ENCODE measurements at places on chromosomes 6 and 20. TPM values are rescaled to one million over a fixed set of nuclear protein-coding genes. Genes with fewer than 3 reads are reported as not detected.

DNA sequence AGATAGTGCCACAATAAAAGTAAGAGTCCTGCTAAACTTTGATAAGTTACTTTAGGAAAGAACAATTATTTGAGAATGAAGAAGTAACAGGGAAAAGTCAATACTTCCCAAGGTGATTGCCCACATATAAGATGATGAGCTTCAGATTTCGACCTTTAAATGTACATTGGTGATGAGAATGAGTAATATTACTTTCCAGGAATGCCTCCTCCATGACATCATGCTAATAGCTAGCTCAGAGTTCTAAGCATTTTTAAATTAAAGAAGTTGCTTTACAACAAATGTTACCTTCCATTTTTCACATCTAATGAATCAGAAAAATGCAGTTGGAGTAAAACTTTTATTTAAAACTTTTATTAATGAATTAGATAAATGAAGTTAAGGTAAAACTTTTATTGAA lies 22.5 kb upstream of the OPN5 start:
- no peak overlapping the region for H3K4me3 ChIP-seq
- H3K27me3 ChIP-seq = no peaks in the 10 kb centered on the region
- no peaks in the 10 kb centered on the region for H3K4me1 ChIP-seq
- no peak overlapping the region for H3K27ac ChIP-seq
- H3K36me3 ChIP-seq = no peaks in the 10 kb centered on the region

RSPO4 gene
- polyA plus RNA-seq = 0.09 TPM

LSM14B gene
- 23.1 TPM for polyA plus RNA-seq

DNA sequence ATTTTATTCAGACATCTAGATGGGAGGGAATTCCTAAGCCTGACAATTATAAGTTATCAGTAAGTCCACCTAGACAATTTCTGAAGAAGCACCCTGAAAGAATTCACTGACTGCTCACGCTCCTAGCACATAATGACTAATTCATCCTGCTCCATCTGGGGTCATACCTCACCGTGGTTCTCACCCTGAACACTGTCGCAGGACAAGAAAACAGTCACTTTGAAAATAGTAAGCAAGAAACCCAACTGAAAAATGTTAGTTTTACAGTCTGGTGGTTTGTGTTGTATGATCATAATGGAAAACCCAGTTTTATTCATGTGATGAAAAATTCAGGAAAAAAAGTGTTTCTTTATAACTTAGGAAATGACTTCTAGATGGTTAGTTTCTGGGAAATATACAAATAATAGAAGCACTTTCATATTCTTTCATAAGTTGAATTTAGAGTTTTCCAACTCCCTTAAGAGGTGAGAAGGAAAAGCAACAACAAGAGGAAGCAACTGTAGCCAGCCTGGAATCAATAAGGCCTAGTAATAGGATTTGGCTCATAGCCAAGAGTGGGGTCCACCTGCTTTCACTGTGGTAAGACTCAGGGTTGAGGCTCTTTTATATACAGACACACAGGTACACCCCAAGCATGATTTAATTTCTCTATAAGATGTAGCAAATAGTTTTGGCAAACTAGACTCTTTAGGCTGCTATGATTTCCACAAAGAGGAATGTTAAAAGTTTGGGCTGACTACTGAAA lies 94.1 kb downstream of the HIVEP2 start:
- no peak overlapping the region for H3K4me3 ChIP-seq
- no peak for DNase-seq
- no peaks in the 10 kb centered on the region for H3K36me3 ChIP-seq
- H3K27me3 ChIP-seq = no peaks in the 10 kb centered on the region
- peak overlapping the region; percentile 31 for H3K27ac ChIP-seq
- H3K4me1 ChIP-seq = peaks cover 33% of the 10 kb centered on the region

- H3K27me3 ChIP-seq = no peaks in the 10 kb centered on the region
- H3K4me1 ChIP-seq = peaks cover 9% of the 10 kb centered on the region
- no peaks in the 10 kb centered on the region for H3K36me3 ChIP-seq
- DNase-seq = no peak
- no peak overlapping the region for H3K4me3 ChIP-seq
These were observed 18.3 kb downstream of the BTN2A1 start for GRCh38 chr6:26475823-26476729.

EYS gene
- polyA plus RNA-seq = 0.05 TPM

Measured in thymus (tissue), 14 donors.